T47D (cell line): ENCODE measurements at places on chromosomes 2 and 18.
A peak's percentile ranks its signal among the peaks of the same experiment; 100 is the strongest.

GRCh38 chr2:72915320-72915906 is 1.9 kb upstream of the EMX1 start:
- DNase-seq: no peak

- no peak for DNase-seq
These were observed 354.2 kb downstream of the FBXO15 start for GRCh38 chr18:73793386-73793785.

DNA sequence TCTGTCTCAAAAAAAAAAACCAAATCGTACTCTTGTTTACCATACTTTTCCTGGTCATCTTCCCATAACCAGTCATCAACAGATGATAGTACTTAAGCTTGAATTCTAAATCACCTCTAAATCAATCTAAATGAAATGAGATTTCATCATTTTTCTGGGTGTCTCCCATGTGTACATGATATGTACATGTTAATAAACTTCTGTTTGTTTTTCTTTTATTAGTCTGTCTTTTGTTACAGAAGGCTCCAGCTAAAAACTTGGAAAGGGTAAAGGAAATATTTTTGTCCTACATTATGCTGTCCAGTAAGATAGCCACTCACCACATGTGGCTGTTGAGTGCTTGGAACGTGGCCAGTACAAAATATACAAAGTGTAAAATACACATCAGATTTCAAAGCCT is 78.7 kb upstream of the MSH6 start:
- DNase-seq: no peak

GRCh38 chr2:160377204-160377995 is 116.2 kb downstream of the RBMS1 start:
- no peak for DNase-seq

GRCh38 chr2:176544991-176545956 is 276.0 kb downstream of the MTX2 start:
- DNase-seq: no peak

GRCh38 chr2:69159986-69160385 is 147.0 kb downstream of the ANTXR1 start:
- DNase-seq: no peak

DNA sequence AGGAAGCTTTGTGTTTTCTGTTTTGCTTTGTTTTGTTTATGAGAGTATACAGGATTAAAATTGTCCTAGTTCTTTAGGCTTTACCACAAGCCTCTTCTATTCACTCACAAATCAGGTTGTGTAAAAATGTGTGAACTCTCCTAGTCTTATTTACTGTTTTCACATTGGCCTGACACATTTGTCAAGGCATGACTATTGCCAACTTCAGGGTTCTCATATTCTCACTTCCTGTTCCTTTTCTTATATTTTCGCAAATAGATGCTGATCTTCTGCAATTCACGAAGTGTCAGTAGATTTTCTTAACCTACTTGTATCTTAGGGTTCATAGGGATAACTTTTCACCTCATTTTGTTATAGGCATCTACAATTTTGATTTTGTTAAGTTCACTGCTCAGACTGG is 67.1 kb downstream of the CCDC102B start:
- DNase-seq: no peak

DNA sequence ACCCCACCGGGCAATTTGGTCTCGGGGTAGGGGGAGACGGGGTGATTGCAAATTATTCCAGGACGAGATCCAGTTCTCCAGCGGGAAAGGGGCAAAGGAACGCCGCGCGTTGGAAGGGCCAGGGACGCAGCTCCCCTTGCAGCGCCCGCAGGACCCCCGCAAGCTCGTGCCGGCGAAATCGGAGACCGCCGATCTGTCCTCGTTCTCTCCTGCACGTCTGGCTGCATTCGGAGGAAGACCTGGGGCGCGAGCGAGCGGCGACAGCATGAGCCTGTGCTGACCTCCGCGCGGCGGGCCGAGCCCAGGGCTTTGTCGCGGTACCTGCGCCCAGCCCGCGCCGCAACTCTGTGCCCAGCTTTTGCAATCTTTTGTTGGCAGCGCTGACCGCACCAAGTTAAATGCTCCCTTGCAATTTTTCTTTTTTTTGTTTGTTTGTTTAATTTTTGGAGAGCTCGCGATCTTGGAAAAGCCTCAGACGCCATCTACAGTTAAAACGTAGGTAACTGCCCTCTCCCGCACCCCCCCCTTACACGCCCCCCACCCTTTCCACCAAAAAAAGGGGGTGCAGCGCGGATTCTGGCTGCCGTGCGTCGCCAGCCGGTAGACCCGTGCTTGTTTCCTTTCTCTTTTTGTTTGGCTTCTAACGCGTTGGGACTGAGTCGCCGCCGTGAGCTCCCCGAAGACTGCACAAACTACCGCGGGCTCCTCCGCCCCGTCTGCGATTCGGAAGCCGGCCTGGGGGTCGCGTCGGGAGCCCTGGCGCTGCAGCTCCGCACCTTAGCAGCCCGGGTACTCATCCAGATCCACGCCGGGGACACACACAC is 667 bp downstream of the TRIB2 start:
- DNase-seq: peak; percentile 15

- no peak for DNase-seq
These were observed 205.8 kb downstream of the NDUFA10 start for GRCh38 chr2:239819091-239819973.

- DNase-seq: peak; percentile 76
These were observed 107.7 kb downstream of the HNMT start for GRCh38 chr2:138071720-138072719.

- DNase-seq: no peak
These were observed 621.1 kb downstream of the STK39 start for GRCh38 chr2:167626301-167626700.

GRCh38 chr2:78120275-78120674 is 598.1 kb upstream of the LRRTM4 start:
- no peak for DNase-seq

- DNase-seq: no peak
These were observed 1816.1 kb upstream of the LRRTM1 start for GRCh38 chr2:82120654-82121053.

DNA sequence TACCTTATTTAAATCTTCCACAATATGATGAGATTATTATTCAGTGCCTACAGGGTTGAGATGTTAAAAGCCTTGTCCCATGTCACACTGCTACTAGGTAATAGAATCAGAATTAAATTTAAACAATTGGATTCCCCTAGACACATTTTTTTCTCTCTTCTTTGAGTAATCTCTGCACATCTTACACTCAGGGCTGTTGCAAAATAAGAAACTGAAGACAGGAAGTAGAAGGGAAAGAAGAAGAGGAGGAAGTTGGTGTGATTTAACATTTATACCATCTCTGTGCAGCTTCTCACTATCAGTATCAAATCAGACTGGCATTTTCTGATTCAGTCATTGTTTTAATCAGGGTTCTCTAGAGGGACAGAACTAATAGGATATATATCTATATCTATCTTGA is 677.6 kb downstream of the IRS1 start:
- no peak for DNase-seq

DNA sequence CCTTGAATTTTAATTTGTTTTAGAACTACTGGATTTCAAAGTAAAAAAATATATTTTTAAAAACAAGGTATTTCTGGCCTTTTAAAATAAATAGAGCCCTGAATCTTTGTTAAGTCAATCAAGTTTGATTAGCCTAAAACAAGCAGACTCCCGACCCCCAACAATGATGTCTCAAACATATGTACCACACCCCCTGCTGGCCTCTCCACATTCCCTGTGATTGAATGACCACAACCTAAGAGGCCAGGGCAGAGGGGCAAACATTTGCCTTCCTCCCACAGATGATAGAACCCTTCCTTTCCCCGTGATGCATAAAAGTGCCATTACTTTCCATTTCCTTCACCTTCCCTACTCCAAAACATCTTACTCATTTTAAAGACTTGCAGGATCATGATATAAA is 130.9 kb downstream of the STK39 start:
- no peak for DNase-seq

DNA sequence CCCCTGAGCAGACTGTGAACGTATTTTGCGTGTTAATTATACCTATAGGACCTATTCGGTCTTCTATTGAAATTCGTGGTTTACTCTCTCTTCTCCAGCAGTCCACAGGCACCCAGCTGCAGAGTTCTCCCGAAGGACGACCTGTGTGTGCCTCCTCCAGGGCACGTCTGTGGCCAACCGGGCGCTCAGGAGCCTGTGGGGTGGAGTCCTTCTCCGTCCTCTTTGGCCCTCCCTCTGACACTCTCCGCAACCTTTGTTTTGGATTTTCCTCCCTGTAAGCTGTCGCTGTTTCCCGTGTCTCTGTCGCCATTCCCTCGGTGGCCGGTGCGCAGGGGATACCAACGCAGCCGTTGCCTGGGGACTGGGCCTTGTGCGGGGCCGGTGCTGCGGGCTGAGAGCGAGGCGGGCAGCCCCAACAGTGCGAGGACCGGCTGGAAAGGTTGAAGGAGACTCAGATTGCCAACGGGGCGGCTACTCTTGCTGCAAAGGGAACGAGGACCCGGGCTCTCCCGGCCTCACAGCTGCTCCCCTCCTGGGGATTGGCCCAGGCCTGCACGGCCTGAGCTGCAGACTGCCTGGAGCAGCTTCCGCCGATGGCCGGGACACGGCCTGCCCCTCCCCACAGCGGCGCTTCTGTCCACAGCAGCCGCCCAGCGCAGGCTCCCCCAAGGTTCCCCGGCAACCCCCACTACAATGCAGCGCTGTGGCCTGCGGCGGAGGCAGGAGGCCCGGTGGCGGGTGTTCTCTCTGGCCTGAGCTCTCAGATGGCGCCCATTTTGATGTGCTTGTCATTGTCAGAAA is 221.0 kb downstream of the MTX2 start:
- DNase-seq: no peak

DNA sequence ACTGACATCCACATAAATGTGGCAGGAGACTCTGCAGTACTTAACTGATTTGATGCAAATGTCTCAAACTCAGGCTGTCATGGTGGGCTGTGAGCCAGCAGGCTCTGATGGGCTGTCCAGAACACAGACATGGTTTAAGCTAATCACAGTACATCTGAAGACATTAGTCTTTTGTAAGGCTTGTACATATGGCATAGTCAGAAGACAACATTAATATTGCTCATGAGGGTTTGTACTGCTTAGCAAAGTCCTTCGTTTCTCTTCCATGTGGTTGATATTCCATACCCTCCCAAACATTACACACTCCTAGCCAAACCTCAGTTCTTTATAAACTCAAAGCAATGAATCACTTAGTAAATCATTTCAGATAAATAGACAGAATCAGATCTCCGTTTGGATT is 330.6 kb downstream of the RND3 start:
- DNase-seq: no peak

DNA sequence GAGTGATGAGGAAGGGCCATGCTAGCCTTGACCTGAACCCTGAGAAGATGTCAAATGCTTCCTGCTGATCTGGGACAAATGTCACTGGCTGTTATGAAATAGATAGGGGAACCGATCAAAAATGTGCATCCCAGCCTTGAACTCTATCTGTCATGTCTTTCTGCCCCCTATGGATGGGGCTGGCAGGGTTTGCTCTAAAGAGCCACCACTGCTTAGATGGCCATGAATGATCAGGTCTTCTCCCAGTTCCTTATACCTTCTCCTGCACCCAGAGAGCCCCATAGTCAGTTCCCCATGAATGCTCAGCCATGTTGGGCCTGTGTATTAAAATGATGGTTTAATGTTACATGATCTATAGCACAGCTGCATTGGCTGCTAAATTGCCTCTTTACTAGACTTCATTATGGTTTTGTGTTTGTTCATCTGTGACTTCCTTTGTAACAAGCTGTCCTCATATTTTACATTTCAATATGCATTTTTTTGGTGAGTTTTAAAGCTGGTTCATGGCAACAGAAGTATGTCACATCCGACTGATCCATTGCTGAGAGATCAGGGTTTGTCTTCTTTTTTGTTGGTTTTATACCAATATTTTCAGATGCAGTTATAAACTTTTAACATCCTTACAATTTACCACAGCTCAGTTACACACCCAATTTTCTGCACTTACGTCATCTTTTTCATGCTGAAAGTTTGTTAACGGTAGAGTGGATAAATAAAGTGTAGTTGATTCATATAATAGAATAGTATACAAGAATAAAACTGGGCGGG is 56.3 kb upstream of the SMAD2 start:
- no peak for DNase-seq

- DNase-seq: no peak
These were observed 8.9 kb downstream of the DIS3L2 start for GRCh38 chr2:231970461-231970860.

GRCh38 chr2:75707901-75708300 is 2.8 kb downstream of the GCFC2 start:
- no peak for DNase-seq

GRCh38 chr2:33321236-33321771 is 155.1 kb upstream of the RASGRP3 start:
- DNase-seq: no peak

DNA sequence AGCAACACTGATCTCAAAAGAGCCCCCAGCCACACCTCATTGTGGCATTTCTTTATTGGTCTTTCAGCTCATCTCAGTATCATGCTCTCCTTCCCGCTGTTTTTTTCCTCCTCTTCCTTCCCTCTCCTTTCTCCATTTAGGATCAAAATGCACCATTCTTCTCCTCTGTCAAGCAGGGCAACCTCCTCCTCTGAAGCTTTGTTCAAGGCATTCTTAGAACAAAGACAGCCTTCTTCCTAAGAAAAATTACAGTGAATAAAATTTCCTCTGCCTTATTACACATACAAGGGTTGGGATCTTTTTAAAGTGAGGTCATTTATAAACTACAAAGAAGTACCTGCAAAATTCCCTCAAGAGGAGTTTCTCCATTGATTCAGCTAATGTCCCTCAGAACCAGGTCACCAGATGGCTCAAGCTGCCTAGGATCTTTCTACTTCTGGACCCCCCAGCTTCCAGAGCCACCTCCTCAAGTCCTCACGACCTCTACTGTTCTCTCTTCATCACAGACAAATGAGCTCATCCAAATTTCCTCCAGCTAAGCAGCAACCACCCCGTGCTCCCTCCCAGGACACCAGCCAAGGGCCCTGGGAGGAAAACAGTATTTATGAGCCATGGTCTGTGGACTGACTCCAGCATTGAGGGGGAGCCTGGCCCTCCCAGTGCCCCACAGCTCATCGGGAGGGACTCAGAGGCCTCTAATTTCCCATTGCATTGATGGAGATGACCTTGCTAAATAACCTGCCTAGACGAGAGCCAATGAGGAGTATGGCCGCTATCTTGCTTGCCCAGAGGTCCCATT is 18.0 kb downstream of the SFXN5 start:
- no peak for DNase-seq

- no peak for DNase-seq
These were observed 49.5 kb upstream of the DTNA start for GRCh38 chr18:34660572-34660971.
